ENCODE measurements at places on chromosomes 3 and 15. TPM values are rescaled to one million over a fixed set of nuclear protein-coding genes. Genes with fewer than 3 reads are reported as not detected.

RBP2 gene
- 1.1 TPM for total RNA-seq

MINDY2 gene
- total RNA-seq = 24.6 TPM

- no peaks in the 10 kb centered on the region for H3K36me3 ChIP-seq
- no peak for DNase-seq
- no peaks in the 10 kb centered on the region for H3K27me3 ChIP-seq
Observed at GRCh38 chr3:122941228-122942206, 86.0 kb downstream of the SEMA5B start.

DNA sequence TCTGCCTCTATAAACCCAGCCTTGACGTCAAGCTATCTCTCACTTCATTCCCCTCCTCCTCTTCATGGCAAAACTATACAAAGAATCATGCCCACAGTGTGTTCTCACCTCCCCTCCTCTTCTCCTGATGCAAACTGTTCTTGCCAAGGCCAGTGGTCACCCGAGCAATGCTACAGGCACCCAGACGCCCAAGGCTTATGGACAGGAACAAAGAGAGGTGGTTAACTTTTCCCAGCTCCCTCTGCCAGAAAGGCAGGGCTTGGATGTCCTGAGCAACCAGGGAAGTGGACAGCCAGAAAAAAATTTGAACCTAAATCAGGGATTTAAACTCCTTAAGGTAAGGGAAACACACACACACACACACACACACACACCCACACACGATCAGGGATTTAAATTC lies 5.1 kb downstream of the SLC41A3 start:
- H3K27me3 ChIP-seq = no peaks in the 10 kb centered on the region
- no peak overlapping the region for H3K27ac ChIP-seq
- no peak for DNase-seq
- no peak overlapping the region for H3K4me3 ChIP-seq
